ENCODE measurements at places on chromosomes 2 and 18. TPM values are rescaled to one million over a fixed set of nuclear protein-coding genes. Genes with fewer than 3 reads are reported as not detected.

Gene FKBP1B
- 12.5 TPM for total RNA-seq

Gene FBXO15
- 1.8 TPM for total RNA-seq

Gene IL36B
- not detected for total RNA-seq

Gene UNC80
- total RNA-seq = not detected

Gene STPG4
- total RNA-seq = not detected

Gene CREG2
- not detected for total RNA-seq

Gene AOX1
- 69.9 TPM for total RNA-seq

Gene TM4SF20
- not detected for total RNA-seq

DNA sequence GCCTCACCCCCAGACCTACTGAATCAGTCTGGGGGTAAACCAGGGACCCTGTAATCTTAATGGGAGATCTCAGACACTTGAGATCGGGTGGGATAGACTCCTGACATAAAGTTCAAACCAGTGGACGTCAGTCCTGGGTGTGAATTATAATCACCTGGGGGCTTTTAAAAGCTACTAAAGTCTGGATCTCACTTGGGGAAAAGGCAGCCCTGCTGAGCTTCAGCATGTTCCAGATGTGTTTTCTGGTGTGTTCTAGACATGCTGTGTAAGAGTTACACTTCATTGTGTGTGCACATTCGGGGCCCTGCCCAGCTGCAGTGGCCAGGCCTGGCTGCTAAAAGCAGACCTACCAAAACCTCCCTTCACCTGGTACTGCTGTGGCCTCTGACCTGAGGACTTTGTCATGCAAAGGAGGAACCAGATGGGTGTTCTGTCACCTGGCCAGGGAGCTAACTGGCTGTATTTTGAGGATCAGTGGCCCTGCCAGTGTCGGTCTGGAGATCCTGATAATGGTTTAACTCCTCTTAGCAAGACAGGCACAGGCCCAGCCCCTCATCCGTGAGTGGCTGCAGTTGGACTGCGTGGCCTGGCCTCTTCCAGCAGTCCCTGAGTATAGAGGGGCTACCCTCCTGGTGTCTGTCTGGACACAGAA is 10.6 kb downstream of the RRM2 start:
- H3K4me1 ChIP-seq = no peaks in the 10 kb centered on the region
- H3K36me3 ChIP-seq = no peaks in the 10 kb centered on the region
- H3K4me3 ChIP-seq = no peak overlapping the region
- H3K27me3 ChIP-seq = no peaks in the 10 kb centered on the region
- H3K27ac ChIP-seq = no peak overlapping the region

DNA sequence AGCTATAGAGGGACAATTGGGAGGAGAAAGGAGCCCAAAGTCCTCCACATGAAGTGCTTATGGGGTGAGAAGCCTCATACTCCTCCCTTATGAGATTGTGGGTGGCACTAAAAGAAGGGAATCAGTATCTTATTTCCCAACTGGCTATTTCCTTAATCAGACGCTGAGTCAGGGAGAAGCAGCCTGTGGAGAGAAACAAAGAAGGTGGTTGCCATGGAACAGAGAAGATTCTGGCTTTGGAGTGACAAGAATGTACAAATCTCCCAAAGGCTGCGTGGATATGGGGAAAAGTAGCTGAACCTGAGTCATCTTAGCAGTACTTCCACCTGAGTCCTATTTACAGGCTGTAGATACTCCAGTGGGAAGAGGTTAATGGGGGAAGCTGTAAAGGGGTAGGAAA is 115.8 kb upstream of the CWC22 start:
- no peak overlapping the region for H3K4me3 ChIP-seq
- H3K27me3 ChIP-seq = no peaks in the 10 kb centered on the region
- no peaks in the 10 kb centered on the region for H3K4me1 ChIP-seq
- no peak overlapping the region for H3K27ac ChIP-seq
- no peaks in the 10 kb centered on the region for H3K36me3 ChIP-seq

DNA sequence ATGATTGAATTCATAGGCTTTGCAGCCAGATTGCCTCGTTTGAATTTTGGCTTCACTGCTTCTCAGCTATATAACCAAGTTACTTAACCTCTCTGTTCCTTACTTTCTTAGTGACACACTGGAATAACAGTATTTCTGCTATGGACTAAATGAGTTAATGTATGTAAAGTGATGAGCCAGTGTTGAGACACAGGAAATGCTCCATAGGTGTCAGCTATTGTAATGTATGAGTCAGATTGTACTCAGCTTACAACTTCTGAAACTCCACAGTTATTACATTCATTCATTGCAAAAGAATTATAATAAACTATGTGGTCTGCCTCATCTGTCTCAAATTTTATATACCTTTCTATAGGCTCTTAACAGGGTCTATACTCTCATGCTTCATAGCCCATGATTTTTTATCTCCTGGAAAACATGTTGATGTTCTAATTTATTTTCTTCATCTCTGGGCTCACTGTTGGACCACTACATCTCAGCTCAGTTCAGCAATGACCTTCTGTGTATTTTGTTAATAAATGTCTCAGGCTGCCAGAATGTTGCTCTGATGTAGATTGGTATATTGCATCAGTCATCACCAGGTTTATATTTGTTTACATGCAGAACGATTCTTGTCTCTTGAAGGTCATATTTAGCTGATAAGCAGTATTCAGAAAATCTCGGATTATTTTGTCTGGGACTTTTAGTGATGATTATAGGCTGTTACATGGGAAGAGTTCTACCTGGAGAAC is 76.2 kb downstream of the MAP3K20 start:
- no peaks in the 10 kb centered on the region for H3K36me3 ChIP-seq
- H3K27me3 ChIP-seq = no peaks in the 10 kb centered on the region
- no peak for DNase-seq
- H3K4me3 ChIP-seq = no peak overlapping the region
- no peaks in the 10 kb centered on the region for H3K4me1 ChIP-seq

GRCh38 chr2:37623971-37624900 is 47.2 kb downstream of the CDC42EP3 start:
- H3K27ac ChIP-seq = no peak overlapping the region
- DNase-seq = no peak
- no peaks in the 10 kb centered on the region for H3K36me3 ChIP-seq
- H3K4me1 ChIP-seq = peaks cover 18% of the 10 kb centered on the region

DNA sequence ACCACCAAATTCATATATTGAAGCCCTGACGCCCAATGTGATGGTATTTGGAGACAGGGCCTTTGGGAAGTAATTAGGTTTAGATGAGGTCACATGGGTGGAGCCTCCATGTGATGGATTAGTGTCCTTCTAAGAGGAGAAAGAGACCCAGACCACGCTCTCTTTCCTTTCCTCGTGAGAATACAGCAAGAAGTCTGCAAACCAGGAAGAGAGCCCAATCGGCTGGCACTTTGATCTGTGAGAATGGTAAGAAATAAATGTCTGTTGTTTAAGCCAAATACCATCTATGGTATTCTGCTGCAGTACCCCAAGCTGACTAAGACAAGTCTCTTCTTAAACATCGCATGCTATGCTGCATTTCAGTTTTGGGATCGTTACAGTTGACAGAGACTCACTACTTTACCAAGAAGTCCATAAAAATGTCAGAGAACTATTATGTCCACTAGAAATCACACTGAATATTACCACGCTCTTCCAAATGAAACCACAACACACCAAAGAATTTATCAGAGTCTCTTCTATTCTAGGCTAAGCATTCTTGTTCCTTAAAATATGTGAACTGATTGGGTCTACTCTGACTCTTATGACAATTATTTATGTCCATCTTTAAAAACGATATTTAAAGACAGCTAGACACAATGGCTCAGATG is 48.5 kb downstream of the LPIN2 start:
- H3K4me1 ChIP-seq = peaks cover 31% of the 10 kb centered on the region
- no peak overlapping the region for H3K27ac ChIP-seq
- no peaks in the 10 kb centered on the region for H3K36me3 ChIP-seq
- no peaks in the 10 kb centered on the region for H3K27me3 ChIP-seq
- no peak overlapping the region for H3K4me3 ChIP-seq

- no peak for DNase-seq
- peak overlapping the region; percentile 21 for H3K4me3 ChIP-seq
- no peaks in the 10 kb centered on the region for H3K27me3 ChIP-seq
- H3K27ac ChIP-seq = no peak overlapping the region
- no peaks in the 10 kb centered on the region for H3K36me3 ChIP-seq
- no peaks in the 10 kb centered on the region for H3K4me1 ChIP-seq
Measured at GRCh38 chr18:75407468-75408437, 19.8 kb downstream of the SMIM21 start.

DNA sequence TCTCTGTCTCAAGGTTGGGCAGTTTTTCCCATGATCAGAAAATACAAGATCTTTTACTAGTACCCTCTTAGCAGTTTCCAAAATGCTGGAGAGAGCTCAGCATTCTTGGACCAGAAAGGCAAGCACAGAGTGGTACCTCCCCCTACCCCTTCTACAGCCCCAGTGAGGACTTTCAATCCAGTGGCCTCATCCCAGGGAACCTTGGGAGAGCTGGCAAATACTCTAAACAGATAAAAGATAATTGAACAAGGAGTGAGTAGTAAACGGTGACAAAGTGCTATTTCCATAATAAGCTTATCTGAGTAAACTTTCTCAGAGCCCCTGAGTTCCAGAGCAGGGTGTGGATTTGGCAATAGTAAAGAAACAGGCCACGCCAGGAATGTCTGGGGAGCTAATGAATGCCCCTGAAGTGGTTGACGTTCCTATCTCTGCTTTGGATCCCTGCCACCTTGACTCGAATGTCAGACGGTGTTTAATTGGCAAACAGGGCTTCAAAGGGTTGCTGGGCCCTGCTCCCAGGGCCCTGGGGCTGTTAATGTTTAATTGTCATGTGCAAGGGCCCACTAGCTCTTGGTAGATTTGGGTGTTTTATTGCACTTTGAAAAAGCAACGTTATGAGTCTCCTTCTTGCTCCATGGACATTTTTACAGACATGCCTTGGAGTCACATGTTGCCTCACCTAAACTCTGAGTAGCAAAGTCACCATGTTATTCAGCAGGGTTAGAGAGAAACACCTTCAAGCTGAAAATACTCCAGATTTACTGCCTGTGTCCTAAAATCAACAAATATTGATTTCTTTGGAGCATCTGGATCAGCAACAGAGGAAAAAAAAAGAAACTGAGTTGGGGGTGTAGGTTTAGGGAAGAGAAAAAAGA is 239.9 kb downstream of the CYRIA start:
- no peaks in the 10 kb centered on the region for H3K4me1 ChIP-seq
- no peaks in the 10 kb centered on the region for H3K27me3 ChIP-seq
- no peak overlapping the region for H3K4me3 ChIP-seq
- DNase-seq = no peak
- H3K36me3 ChIP-seq = no peaks in the 10 kb centered on the region

- no peaks in the 10 kb centered on the region for H3K27me3 ChIP-seq
- DNase-seq = no peak
- H3K4me1 ChIP-seq = no peaks in the 10 kb centered on the region
- no peak overlapping the region for H3K4me3 ChIP-seq
- no peaks in the 10 kb centered on the region for H3K36me3 ChIP-seq
- H3K27ac ChIP-seq = no peak overlapping the region
Measured at GRCh38 chr2:26605999-26606846, 34.9 kb downstream of the CIB4 start.

GRCh38 chr2:176167398-176167797 is 10.3 kb downstream of the HOXD3 start:
- peaks cover 2% of the 10 kb centered on the region for H3K27me3 ChIP-seq
- no peak overlapping the region for H3K4me3 ChIP-seq
- H3K4me1 ChIP-seq = no peaks in the 10 kb centered on the region
- DNase-seq = no peak

GRCh38 chr18:45282101-45282812 is 333.0 kb upstream of the SLC14A2 start:
- no peaks in the 10 kb centered on the region for H3K4me1 ChIP-seq
- H3K27me3 ChIP-seq = no peaks in the 10 kb centered on the region
- DNase-seq = no peak
- no peak overlapping the region for H3K27ac ChIP-seq

- no peak overlapping the region for H3K27ac ChIP-seq
- H3K27me3 ChIP-seq = no peaks in the 10 kb centered on the region
- no peaks in the 10 kb centered on the region for H3K4me1 ChIP-seq
- H3K36me3 ChIP-seq = no peaks in the 10 kb centered on the region
- DNase-seq = no peak
Measured at GRCh38 chr2:6423944-6424343, 441.8 kb downstream of the CMPK2 start.

DNA sequence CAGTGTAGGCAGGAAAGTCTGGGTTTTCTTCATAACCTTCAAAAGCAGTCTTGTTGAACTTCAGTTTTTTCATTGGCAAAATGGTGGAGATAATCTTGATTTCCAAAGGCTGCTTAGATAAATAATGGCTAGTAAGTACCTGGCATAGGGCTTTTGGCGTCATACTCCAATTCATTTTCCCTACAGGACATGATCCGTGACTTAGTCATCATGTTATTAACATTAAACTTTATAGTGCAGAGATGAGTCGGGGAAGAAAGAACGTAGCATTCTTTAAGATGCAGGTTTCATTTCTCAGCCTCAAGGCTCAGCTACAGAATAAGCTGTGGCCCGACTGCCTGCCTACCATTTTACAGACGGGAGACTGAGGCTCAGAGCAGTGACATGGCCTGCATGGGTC is 64.0 kb downstream of the RALBP1 start:
- H3K27me3 ChIP-seq = no peaks in the 10 kb centered on the region
- H3K27ac ChIP-seq = no peak overlapping the region

- H3K27ac ChIP-seq = no peak overlapping the region
- H3K4me1 ChIP-seq = no peaks in the 10 kb centered on the region
- DNase-seq = no peak
- H3K36me3 ChIP-seq = no peaks in the 10 kb centered on the region
Measured at GRCh38 chr2:182810087-182810486, 56.4 kb downstream of the FRZB start.

GRCh38 chr2:73919596-73920228 is 7.0 kb upstream of the DGUOK start:
- no peaks in the 10 kb centered on the region for H3K27me3 ChIP-seq
- no peak for DNase-seq
- H3K4me3 ChIP-seq = no peak overlapping the region
- no peak overlapping the region for H3K27ac ChIP-seq
- no peaks in the 10 kb centered on the region for H3K4me1 ChIP-seq

- H3K36me3 ChIP-seq = no peaks in the 10 kb centered on the region
- H3K4me3 ChIP-seq = no peak overlapping the region
- H3K4me1 ChIP-seq = no peaks in the 10 kb centered on the region
- no peak overlapping the region for H3K27ac ChIP-seq
- no peak for DNase-seq
Measured at GRCh38 chr2:235868645-235869044, 299.5 kb downstream of the GBX2 start.

- no peaks in the 10 kb centered on the region for H3K27me3 ChIP-seq
- no peak for DNase-seq
- H3K4me1 ChIP-seq = no peaks in the 10 kb centered on the region
- H3K36me3 ChIP-seq = no peaks in the 10 kb centered on the region
- H3K4me3 ChIP-seq = no peak overlapping the region
Measured at GRCh38 chr2:200086911-200087310, 131.5 kb downstream of the MAIP1 start.

- H3K36me3 ChIP-seq = peaks cover 6% of the 10 kb centered on the region
- H3K4me1 ChIP-seq = no peaks in the 10 kb centered on the region
- peak; percentile 17 for DNase-seq
- peak overlapping the region; percentile 57 for H3K4me3 ChIP-seq
- no peaks in the 10 kb centered on the region for H3K27me3 ChIP-seq
- H3K27ac ChIP-seq = no peak overlapping the region
Measured at GRCh38 chr2:201618744-201619662, 24.3 kb downstream of the TMEM237 start.

Data from thoracic aorta (tissue), 2 donors.